Activated CD8-positive, alpha-beta T cell treated with anti-CD3 and anti-CD28 coated beads, Interleukin-2, amount 10 ng/mL, durations not matched to agents 7 days and 5 days (primary cell): ENCODE measurements at places on chromosomes 1 and 21.

GRCh38 chr1:214427871-214428277 lies 123.5 kb downstream of the PTPN14 start:
- peak; percentile 90 for DNase-seq

- DNase-seq = no peak
Observed at GRCh38 chr1:5599541-5599940, 392.7 kb downstream of the NPHP4 start.

DNA sequence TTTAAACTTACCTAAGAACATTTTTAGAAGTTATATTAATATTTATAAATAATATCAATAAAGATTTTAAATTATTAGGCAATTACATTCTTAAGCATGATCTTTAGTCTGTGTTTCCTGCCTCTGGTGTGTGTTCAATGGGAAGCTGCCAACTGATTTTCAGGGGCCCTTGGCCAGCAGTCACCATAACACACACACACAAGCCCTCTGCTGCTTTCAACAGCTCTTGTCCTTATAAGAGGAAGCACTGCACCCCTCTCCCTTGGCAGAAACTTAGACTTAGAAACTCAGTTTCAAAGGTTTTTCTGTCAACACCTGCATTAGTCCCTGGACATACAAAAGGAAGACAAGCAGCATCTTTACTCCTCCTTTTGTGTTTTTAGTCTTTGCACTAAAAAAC lies 81.4 kb downstream of the VAV3 start:
- DNase-seq = no peak

DNA sequence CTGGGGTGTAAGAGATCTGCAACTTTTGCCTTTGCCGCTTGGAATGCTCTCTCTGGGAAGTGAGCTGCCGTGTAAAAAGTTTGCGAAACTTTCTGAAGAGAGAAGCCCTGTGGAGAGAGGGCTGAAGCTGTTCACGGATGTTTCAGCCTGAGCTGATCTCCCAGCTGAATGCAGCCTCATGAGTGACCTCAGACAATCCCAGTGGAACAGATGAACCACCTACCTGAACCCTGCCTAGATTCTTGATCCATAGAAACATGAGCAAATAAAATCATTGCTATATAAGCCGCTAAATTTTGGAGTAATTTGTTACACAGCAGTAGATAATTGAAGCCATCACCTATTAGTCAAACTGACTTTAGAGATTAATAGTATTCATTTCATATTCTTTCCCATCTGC lies 4.4 kb upstream of the ALG6 start:
- no peak for DNase-seq

DNA sequence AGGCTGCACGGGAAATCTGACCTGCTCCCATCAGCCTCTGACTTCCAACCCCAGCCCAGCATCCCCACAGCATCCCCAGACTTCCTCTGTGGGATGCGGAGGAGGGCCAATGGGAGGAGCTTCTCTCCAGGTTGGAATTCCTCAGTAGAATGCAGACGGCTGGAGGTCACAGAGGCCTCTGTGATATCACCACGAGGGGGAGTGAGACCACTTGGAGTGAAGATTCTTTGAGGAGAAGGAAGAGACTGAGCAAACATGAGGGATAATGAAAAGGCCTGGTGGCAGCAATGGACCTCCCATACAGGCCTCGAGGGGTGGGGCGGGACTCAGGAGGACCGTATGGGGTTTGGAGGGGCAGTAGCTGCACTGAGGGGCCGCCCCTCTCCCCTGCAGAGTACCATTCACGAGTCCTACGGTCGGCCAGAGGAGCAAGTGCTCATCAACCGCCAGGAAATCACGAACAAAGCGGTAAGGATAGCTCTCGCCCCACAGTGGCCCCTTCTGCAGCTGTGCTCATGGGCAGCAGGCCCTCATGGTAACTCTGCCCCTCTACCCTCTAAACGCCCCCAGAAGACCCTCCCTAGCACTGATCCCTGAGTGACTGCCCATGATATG lies at the start of gene CATSPER4:
Gene CATSPER4, plus strand, starts transcription at position 230 of the 615 bp plus-strand sequence. Its CDS starts 26 bp downstream, at position 256.
- DNase-seq = no peak

GRCh38 chr1:113804421-113805255 lies 7.6 kb downstream of the RSBN1 start:
- DNase-seq = no peak

GRCh38 chr1:173048621-173049321 lies 2.0 kb downstream of the TNFSF18 start:
- DNase-seq = no peak

DNA sequence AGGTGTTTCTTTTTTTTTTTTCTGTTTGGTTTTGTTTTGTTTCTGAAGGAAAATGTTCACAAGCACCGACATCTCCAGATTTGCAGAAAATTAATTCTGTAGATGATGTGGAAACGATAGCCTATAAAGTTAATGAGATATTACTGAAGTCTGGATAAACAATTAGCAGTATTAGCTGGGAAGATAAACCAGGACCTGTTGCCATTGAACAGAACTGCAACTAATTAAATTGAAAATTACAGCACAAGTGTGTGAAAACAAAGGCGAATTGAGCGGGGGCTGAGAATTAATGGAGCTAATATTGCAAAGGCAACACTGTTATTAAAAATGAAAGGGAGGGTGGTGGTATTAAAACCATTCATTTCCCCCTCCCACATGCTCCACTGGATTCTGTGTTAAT lies 107.5 kb upstream of the AJAP1 start:
- DNase-seq = no peak

GRCh38 chr1:180425952-180426351 lies 76.4 kb downstream of the ACBD6 start:
- DNase-seq = no peak

GRCh38 chr1:234477386-234478151 lies 1.4 kb downstream of the TARBP1 start:
- no peak for DNase-seq

DNA sequence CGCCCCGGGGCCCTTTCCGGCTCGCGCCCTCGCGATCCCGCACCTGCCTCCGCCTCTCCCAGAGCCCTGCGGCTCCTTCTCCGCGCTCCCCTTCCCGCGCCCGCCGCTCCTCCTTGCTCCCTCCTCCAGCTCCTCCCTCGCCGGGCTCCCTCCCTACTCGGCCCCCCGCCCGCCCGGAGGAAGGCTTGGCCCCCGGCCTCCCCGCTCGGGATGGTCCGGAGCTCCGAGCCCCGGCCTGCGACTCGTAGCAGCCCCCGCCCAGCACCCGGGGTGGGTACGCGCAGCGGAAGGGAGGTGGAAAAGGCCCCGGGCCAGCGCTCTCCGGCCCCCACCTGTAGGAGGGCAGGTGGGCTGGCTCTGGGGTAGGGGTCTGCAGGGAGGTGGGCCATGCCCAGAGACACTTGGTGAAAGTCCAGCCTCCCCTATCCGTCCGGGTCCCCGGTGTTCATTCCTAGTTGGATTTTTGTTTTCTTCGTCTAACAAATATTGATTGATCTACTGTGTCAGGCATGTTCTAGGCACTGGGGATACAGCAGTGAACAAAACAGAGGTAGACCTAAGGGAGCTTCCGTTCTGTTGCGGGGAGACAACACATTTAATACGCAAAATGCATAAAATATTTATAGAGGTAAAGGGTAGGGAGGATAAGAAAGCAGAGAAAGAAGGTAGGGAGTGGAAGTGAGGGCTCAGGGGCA lies at the start of gene HTR1D:
Gene HTR1D, minus strand, starts transcription at position 82 of the 695 bp plus-strand sequence. CDS start 23,283 bp downstream, outside the sequence.
- no peak for DNase-seq

- no peak for DNase-seq
Observed at GRCh38 chr1:203934027-203934426, 72.6 kb downstream of the SNRPE start.

DNA sequence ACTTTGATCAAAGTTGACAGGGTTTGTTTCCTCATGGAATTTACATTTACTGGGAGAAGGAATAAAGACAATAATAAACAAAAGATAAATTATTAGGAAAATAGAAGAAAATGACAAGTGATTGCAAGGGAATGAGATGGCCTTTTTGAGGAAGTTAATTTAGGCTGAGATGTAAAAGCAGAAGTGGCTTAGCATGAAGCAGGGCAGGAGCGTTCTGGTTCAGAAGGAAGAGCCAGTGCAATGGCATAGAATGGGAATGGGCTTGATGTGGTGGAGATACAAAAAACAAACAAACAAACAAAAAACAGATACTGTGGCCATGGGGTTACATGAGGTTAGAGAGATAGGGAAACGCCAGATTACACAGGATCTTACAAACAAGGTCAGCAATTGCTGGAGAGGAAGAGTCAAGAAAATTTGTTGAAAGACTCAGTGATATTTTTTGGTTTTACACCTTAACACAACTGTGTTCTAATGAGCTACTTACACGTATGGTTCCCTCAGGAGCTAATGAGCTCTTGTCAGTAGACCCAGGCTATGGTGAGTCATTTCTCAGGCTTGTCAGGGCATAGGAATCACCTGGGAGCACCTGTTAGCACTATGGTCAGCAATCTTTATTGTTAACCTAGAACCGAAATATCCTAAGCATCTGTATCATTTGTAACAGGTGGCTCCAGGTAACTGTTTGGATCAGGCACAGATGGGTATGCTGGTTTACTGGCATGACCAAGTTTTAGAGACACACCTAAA lies 8.7 kb upstream of the CADM3 start:
- DNase-seq = no peak

DNA sequence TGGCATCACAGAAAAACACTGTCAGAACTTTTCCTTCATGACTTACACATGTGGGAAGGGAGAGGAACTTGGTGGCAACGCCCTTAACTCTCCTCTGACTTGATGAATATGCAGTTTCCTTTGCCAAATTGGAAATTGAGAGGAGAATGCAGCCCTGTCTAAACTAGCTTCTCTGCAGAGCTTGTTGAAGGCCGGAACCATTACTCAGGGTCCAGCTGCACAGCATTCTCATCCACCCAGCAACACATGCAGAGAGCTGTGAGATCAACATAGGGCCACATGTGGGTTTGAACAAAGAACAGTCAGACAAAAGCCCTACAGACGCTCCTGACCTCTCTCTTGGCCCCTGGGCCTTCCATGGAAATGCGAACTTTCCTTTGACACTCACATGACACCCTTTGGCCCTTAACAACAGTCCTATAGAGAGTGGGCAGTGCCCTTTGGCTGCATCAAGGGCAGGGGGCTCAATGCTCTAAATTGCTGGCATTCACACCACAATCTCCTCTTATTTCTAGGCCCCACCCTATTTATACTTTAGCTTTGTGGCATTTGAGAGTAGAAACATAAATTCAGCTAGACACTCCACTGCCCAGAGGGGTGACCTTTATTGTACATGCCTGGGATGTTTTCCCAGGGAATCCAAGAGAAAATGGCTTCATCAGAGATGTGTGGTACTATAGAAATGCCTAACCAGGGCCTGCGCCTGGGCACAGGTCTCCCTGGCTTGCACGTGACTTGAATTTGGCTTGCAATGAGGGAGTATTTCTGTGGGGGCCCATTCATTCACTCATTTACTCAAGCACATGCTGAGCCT lies 64.4 kb downstream of the CDC7 start:
- DNase-seq = no peak

GRCh38 chr1:202770135-202770534 lies 38.1 kb downstream of the KDM5B start:
- no peak for DNase-seq

DNA sequence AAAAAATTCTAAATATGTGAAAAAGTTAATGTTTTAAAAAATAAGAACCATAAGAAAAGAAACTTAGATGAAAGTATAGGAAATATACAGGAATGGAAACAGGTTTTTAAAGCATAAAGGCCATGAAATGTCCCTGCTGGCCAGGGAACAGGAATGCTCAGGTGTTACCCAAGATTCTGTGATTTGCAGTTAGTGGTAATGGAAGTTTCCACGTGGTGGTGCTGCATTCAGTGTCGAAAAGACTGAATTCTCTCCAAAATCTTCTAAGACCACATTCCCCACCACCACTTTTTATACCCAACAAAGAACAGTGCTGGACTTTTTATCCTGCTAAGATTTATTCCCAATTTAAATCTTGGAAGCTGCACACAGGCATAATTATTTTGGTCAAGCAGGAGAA lies 126.2 kb downstream of the PRRX1 start:
- no peak for DNase-seq

DNA sequence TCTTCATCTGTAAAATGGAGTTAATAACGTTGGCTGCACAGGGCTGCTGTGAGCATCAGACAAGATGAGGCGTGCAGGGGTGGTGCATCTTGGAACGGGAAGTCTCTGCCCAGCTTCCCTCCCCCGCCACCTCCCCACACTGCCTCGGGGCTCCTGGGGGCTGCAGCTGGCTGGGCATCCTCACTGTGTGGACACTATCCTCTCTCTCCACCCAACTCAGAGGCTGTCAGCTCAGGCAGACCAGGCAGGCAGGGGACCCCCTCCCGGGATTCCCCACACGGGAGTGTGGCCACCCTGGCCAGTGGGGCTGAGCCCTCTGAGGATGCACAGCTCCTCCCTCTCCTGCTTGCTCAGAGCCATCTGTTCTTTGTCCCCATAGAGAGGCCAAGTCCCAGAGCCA lies 122.7 kb downstream of the CCDC185 start:
- peak; percentile 27 for DNase-seq

- no peak for DNase-seq
Observed at GRCh38 chr1:166971252-166971651, 4.1 kb downstream of the ILDR2 start.

GRCh38 chr1:26278303-26278702 lies 1.6 kb upstream of the SH3BGRL3 start:
- no peak for DNase-seq

DNA sequence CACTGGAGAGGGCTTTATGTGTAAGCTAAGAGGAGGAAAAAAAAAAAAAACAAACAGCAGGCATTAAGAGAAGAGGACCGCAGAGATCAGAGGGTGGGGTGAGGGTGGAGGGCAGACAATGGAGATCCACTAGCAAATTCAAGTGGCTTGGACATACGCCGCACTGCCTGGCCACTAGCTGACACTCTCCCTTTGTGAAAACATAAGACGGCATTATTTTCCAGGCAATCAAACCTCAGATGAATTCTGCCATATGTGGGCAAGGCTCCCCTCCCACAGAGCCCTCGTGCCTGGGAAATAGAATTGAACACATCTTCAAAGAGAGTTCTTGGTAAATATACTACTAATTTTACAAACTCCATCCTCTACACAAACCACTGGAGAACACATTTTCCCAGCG lies 53.6 kb downstream of the ERG start:
- DNase-seq = no peak

DNA sequence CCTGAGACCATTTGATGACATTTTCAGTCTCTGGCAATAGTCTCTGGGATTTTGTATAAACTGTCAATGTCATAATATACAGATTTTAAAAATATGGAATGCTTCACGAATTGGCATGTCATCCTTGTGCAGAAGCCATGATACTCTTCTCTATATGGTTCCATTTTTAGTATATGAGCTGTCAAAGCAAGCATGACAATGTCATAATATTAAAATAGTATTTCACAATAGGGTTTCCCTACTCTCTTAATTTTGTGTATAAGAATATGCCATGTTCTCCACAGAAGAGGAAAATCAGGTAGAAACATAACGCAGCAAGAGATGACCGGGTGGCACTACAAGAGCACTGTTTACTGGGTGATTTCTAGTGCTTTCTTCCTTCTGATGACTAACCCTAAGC lies 8.3 kb upstream of the DIPK1A start:
- no peak for DNase-seq

GRCh38 chr1:151864411-151864810 lies 10.9 kb upstream of the THEM5 start:
- DNase-seq = no peak

DNA sequence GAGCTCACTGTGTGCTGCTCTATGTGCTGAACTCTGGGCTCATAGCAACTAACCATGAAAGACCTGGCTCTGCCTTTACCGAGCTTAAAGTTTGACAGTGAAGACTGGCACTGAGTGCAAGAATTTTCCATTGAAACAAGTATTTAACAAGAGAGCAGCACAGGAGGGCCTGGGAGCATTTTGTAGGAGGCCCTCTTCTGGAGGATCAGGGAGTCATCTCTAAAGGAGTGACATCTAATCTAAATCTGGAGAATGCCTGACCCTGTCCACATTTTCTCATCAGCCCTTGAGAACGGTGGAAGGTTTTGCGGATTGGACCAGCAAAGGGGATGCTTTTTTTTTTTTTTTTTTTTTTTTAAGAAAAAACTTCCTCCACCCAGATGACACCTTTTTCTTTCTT lies 150.8 kb downstream of the ROR1 start:
- no peak for DNase-seq
